ENCODE measurements at places on chromosomes 6 and 20.
A peak's percentile ranks its signal among the peaks of the same experiment; 100 is the strongest.

DNA sequence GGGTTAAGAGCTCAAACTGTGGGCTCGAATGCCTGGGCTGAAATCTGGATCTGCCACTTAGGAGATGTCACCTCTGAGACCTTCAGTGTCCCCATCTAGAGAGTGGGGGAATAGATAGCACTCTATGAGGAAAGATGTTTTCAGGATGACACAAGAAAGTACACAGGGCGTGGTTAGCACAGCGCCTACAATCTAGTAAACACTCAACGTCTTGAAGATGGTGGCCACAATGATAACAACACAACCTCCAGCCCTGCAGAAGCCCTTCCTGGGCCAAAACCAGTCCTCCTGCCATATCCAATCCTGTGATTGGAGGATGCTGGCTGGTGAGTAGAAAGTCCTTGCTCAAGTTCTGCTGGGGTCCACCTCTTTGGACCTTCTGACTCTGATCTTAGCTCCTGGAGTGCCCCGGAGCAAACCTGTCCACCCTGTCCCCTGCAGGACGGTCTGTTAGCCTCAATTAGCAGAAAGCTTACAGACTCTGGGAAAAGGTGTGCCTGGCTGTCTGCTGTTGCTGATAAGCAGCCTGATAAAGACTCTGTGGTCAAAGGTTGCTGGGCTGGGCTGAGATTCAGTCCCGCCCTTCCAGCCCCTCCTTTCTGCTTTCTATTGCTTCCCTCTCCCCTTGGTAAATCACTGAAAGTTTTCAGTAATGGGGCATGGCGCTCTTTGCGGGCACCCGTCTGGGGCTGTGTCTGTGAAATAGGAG lies 8.2 kb downstream of the EDN3 start:
- no peak for DNase-seq

GRCh38 chr6:64988148-64988547 lies 718.9 kb downstream of the EYS start:
- no peak for DNase-seq

GRCh38 chr6:6764764-6765434 lies 176.4 kb downstream of the LY86 start:
- DNase-seq, result no peak

DNA sequence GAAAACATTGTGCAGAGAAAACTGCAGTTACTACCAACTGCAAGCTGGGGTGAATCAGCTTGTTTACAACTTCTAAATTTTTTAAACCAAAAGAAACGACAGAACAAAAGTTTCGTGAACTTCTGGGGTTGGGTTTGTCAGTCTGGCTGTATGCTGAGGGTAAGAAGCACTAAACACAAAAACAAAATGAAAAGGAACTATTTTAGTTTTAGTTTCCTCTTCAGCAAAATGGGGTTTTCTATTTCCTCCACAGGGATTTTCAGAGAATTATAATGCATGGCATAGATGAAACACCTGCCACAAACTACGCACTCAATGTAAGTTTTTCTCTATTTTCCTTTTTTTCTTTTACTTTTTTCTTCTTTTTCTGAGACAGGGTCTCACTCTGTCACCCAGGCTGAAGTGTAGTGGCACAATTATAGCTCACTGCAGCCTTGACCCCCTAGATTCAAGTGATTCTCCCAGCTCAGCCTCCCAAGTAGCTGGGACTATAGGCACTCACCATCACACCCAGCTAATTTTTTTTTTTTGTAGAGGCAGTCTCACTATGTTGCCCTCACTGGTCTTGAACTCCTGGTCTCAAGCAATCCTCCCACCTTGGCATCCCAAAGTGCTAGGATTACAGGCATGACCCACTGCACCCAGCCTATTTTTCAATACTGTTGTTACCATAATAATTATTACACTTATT lies 40.6 kb downstream of the CGA start:
- no peak for DNase-seq

DNA sequence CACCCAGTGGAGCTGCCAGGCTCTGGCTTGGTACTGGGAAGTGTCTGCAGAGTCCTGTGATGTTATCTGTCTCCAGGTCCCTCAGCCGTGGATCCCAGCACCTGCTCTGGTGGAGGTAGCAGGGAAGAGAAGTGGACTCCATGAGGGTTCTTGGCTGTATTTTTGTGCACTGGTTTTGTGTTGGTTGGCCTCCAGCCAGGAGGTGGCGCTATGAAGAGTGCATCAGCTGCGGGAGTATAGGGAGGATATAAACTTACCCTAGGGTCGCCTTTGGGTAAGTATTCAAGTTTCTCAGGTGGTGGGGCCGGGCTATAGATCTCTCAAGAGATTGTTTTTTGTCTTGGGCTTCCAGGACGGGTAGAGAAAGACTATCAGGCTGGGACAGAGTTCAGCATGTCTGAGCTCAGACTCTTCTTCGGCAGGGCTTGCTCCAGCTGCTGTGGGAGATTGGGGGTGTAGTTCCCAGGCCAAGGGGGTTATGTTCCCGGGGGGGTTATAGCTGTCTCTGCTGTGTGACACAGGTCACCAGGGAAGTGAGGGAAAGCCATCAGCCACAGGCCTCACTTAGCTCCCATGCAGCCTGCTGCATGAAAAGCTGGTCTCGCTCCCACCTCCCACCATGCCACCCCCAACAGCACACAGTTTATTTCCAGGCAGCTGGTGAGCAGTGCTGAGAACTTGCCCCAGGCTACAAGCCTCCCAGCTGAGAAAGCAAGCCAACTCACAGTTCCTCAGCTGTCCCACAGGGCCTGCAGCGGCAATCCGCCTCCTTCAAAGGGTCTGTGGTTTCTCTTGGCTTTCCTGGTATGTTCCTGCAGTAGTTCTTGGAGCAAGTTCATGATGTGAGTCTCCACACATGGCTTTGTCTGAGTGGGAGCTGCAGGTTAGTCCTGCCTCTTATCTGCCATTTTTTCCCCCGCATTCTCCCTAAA lies 115.7 kb downstream of the AIG1 start:
- no peak for DNase-seq

DNA sequence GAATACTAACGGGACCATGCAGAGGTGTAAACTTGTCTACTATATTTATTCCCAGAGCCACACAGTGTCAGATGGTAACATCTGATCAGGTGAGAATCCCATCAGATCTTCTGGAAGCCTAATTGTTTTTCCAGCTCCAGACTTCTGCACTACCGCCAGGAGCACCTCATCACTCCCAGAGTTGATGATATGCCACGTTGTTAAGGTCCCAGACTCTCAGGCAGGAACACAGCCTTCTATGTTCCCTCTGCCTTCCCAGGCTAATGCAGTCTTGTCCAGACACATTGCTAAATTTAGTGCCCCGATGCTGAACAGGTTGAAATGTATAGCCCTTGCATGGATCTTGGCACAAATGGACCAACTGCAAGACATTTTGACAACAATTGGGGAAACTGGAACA lies 86.2 kb downstream of the PROKR2 start:
- no peak for DNase-seq

GRCh38 chr6:111845441-111845871 lies 27.8 kb downstream of the FYN start:
- DNase-seq, result peak; percentile 30

GRCh38 chr6:7161253-7161623 lies 53.5 kb downstream of the RREB1 start:
- no peak for DNase-seq

DNA sequence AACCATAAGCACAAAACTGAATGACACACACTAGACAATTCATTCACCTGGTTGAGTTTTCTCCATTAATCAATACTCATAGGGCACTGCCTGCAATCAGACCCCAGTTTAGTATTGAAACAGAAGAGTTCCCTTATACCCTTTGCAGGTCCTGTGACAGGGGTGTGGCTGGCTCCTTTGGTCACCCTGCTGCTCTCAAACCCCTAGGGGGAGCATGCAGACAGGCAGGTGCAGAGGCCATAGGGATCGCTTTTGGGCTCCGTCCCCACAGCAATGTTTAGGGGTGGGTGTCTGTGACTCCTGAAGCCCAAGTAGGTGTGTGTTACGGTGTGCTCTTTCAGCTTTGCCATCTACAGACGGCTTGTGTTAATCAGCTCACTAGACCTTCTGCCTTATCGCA lies 210.4 kb downstream of the CENPW start:
- DNase-seq, result no peak

- peak; percentile 6 for DNase-seq
These were observed 503.9 kb upstream of the EYS start for GRCh38 chr6:66210964-66211363.

GRCh38 chr6:142824426-142824825 lies 120.5 kb downstream of the HIVEP2 start:
- no peak for DNase-seq

GRCh38 chr6:165987483-165988301 lies 180.0 kb downstream of the TBXT start:
- DNase-seq, result no peak

- DNase-seq, result no peak
These were observed 231.0 kb downstream of the FARS2 start for GRCh38 chr6:5492356-5492755.

DNA sequence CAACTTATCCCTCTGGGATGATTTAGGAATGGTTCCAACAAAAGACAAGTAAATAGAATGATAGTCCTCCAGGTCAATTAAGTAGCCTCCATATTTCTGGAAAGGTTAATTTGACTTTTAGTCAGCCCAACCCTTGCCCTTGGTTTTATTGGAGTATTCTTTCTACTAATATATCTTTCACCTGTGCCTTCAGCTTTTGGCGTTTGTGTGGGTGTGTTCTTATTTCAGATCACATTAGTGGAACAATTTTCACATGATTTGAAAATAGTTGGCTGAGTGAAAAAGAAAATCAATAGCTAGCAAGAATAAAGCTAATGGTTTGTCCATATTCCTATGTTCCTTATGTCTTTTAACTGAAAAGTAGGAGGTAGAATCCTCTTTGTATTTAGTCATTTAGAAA lies 239.6 kb upstream of the SGK1 start:
- no peak for DNase-seq

GRCh38 chr6:138868181-138868580 lies 72.3 kb downstream of the ECT2L start:
- no peak for DNase-seq

DNA sequence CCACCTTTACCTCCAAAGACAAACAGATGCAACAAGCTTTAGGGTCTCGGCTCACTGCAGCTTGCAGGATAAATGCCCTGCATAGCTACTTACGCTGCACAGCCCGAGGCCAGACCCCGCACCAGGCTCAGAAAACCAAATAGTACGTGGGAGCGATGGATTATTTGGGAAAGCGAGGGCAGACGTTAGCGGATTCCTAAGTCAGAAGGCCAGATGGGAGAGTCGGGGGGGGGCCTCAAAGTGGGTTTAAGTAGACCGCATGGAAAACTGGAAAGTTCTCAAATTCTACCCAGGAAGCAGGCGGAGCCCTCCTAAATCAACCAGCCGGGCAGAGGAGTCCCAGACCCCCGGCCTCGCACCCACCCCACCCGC lies 382 bp downstream of the SFT2D1 start:
- no peak for DNase-seq

DNA sequence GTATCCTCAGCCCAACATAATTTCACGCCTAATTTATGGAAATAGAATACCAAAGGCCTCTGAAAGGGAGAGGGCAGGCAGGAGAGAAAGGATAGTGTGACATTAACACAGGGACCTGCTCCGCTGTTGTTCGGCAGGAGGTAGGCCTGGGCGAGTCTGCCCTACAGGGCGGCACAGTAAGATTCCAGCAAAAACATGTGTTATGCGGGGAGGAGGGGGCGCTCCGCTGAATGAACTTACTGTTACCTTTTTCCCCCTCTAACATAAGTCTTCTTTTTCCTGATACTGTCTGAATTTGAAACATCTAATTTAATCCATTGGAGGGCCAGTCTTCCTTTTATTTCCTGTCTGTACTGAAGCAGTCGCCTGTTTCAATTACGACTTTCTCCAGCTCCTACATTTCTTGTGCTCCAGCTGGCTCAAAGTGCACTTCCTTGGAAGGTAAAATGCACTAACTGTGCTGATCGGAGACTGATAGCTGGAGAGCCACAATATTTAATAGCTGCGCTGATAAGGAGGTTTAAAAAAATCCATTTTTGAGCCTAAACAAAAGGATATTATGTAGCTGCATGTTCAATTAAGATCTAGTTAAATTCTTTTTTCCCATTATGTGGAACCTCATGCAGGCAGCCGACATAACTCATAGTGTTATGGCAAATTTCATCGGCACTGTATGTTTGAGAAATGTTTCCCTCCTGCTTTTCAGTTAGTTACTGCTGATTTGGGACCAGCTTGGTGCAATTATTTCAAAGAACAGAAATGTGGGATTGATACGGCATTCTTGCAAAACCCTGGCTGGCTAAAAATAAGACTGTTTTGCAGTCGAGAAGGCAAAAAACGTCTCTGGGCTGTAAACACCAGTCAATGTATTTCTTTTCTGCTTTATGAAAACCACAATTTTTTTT lies 193.0 kb downstream of the FOXC1 start:
- DNase-seq, result no peak

GRCh38 chr6:95572098-95572497 lies 5.2 kb upstream of the MANEA start:
- peak; percentile 80 for DNase-seq

- DNase-seq, result no peak
These were observed 23.1 kb upstream of the LAMP5 start for GRCh38 chr20:9491324-9491723.

GRCh38 chr20:53097371-53097770 lies 125.2 kb downstream of the TSHZ2 start:
- no peak for DNase-seq

GRCh38 chr6:77019081-77019480 lies 444.2 kb downstream of the HTR1B start:
- no peak for DNase-seq

DNA sequence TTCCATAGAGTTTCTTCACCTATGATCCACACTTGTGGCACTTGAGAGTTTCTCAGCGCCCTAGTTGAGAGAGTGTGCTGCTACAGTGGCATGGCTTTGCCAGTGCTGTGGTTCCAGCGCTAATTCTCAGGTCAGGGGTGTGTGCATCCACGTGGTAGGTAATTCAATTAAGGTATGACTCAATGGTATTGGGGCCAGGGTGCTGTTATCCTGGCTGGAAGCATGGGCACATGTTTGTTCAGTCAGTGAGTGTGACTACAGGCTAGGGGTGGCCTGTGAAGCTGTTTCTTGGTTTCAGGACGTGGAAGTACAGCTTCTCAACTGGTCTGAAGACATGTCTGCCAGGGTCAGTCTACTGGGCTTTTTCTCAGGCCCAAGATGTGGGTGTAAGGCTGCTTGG lies 3.0 kb upstream of the SEMG2 start:
- no peak for DNase-seq

- DNase-seq, result no peak
These were observed 19.0 kb downstream of the LRRC1 start for GRCh38 chr6:53813801-53814200.

- no peak for DNase-seq
These were observed 55.1 kb downstream of the ARID1B start for GRCh38 chr6:156832231-156832647.

- no peak for DNase-seq
These were observed 36.2 kb downstream of the RIOK1 start for GRCh38 chr6:7425808-7426190.

- no peak for DNase-seq
These were observed 36.1 kb upstream of the MAP7 start for GRCh38 chr6:136586295-136586694.

GRCh38 chr6:123940551-123940950 lies 136.9 kb downstream of the NKAIN2 start:
- no peak for DNase-seq

GRCh38 chr6:16769131-16769985 lies 8.1 kb upstream of the ATXN1 start:
- DNase-seq, result peak; percentile 96
